Non-pigmented ciliary epithelial cell (primary cell): ENCODE measurements at places on chromosomes 4 and X.

DNA sequence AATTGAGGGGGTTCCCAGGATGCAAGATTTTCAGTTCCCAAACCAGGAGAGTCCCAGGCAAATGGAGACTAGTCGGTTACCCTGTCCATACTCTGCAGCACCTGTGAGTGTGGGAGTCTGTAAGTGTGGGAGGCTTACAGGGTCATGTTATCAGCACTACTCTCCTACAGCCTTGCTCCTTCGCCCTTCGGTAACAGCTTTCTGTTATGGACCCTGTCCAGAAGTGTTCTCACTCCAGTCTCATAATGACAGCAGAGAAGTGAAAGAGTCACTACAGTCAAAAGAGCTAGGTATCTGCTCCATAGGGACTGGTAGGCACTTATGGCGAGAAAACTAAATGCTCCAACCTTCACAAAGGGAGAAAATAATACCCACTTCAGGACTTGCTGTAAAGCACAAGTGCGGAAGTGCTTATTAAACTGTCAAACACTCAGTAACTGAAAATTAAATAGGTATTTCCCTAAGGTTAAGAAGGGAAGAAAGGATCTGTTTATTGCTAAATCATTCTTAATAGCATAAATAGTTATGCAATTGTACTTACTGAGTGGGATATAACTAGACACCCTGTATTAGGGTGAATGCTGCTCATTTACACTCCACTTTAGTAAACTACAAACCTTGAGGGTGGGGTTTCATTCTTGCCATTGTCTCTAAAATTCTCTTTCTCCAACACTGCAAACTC, 2.7 kb upstream of the ADH7 start:
- DNase-seq: no peak

DNA sequence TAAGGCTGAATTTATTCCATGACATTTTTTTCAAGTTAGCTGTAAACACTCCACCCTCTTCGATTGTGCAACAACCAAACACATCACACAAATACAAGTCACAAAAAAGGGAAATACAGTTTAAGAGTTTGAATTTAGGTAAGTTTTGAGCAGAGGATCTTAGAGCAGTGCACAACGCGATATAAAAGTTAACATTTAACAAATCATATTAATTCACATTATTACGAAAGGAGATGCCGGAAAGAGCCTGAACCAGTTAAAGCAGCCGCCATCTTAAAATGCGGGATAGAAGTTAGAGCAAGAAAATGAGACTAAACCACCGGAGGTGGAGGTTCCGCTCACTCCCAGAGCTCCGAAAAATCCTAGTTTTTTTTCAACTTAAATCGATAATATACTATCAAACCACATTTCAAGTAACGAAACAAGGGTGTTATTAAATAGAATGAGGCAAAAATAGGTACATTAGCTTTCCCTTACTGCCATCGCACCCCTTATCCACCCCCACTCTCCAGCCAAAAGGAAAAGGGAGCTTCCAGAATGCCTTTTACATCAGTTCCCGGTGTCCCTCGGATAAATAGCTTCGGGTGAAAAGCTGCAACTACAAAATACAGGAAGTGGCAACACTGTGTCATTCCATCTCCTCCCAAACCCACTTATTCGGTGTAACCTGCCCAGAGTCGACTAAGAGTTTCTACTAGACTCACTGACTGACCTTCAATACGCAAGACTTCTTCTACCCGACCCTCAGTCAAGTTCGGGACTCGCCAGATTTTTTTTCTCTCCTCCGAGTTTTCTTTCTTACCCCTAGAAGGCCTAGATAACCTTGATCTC, 1.9 kb downstream of the UBE2D3 start:
- no peak for DNase-seq

- DNase-seq: no peak
Measured at GRCh38 chr4:175374459-175374858, 437.6 kb downstream of the GPM6A start.

DNA sequence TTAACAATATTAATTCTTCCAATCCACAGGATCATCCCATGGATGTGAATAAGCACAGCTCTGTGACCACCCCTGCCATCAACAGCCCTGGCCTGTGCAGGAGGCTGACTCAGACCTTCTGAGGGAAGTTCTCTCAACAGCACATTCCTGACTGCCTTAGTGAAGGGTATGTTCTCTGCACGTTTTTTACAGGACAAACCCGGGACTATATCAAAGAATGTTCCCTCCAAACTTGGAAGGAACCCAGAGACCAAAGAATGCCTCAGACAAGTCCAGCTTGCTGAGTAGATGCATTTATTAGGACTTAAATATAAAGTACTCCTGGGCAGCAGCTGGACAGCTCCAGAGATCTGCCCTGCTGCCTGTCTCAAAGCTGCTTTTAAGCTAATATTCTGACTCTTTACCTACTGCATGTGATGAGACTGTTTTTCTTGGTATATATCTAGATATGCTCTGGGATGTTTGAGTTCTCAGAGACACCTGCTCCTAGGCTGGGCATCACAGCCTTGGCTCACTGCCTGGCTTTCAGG, 1127.8 kb upstream of the PRKX start:
- DNase-seq: peak; percentile 3

GRCh38 chr4:20486433-20486832, 213.8 kb upstream of the PACRGL start:
- DNase-seq: no peak

DNA sequence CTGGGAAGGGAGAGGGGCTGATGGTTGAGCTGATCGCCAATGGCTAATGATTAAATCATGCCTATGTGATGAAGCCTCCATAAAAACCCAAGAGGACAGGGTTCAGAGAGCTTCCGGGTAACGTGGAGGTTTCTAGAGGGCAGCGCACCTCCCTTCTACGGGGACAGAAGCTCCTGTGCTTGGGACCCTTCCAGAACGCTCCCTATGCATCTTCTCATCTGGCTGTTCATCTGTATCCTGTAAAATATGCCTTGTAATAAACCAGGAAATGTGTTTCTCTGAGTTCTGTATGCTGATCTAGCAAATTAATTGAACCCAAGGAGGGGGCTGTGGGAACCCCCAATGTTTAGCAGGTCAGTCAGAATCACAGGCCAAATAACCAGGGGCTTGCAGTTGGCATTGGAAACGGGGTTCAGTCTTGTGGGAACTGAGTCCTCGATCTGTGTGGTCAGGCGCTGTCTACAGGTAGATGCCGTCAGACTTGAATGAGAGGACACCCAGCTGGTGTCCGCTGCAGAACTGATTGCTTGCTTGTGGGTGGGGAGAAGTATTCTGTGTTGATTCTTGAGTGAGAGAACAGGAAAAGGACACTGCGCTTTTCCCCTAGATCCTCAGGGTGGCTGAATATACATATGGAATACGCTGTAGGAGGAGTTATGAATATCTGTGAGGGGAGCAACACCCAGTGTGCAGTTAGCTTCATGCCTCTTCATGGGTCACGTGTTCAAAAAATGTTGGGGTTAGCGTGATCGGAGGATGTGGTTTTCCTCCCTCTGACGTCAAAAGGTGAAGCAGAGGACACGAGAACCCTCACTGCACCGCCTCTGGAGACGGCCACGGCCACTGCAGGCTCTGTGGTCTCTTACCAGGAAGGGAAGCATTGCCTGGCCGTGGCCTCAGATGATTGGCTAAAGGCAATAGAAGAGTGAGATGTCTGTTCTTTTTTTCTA, 29.2 kb downstream of the HTT-AS start:
- DNase-seq: peak; percentile 23

GRCh38 chr4:111020961-111021360, 398.1 kb upstream of the PITX2 start:
- no peak for DNase-seq

GRCh38 chr4:34732176-34732950, 1512.0 kb downstream of the ARAP2 start:
- DNase-seq: no peak

- no peak for DNase-seq
Measured at GRCh38 chrX:77446908-77447652, at the start of gene FGF16. Gene FGF16, plus strand, starts transcription at chrX:77447389. Its CDS starts 286 bp downstream, at chrX:77447675.

GRCh38 chr4:165381821-165382373, 3.1 kb downstream of the CPE start:
- no peak for DNase-seq

GRCh38 chrX:153611298-153612095, 12.6 kb upstream of the CCNQ start:
- DNase-seq: no peak

- DNase-seq: no peak
Measured at GRCh38 chrX:101383679-101384205, 2.2 kb downstream of the BTK start.

DNA sequence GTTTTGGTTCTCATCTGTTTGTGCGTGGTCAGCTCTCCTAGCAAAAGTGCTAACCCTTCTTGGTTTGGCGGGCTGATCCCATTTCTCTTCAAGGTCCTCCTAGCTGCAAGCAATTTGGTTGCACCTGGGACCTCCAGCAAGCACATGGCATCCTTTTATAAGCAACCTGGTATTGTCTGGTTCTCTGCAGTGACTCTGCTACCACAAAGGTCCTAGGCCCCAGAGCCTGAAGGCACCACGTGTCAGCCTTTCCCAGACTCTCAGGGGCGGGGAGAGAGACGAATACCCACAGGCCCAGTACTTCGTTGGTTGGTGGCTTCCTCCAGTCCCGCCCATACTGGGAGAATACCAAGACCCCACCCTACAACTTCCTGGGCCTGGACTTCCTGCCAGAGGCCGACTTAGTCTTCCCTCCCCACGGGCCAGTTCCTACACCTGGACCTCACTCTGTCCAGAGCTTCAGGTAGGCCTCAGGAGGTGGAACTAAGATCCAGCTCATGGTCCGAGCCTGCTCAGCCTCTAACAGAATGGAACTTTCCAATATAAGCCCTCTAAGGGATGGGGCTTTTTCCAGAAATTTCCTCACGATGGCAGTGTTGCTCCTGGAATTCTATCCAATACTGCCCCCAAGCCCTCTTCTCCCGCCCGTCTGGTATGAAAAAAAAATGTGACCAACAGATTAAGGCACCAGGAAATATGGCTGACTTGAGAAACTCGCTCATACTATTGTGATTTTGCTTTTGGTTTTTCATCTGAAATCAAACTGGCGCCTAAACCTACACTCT, 192.5 kb upstream of the STK26 start:
- DNase-seq: no peak

DNA sequence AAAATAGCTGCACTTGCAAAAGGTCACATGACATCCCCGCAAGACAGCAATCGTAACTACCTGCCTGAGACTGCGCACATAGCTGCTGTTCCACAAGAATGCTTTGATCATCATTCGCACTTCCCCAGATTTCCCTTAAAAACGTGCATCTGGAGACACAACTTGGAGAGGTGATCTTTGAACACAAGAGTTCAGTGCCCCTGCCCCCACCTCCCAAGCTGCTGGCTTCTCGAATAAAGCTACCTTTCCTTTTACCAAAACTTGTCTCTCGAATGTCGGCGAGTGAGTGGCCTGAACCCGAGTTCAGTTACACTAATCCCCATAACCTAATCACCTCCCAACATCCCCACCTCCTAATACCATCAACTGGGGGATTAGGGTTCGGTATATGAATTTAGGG, 14.4 kb upstream of the MRFAP1 start:
- DNase-seq: no peak

DNA sequence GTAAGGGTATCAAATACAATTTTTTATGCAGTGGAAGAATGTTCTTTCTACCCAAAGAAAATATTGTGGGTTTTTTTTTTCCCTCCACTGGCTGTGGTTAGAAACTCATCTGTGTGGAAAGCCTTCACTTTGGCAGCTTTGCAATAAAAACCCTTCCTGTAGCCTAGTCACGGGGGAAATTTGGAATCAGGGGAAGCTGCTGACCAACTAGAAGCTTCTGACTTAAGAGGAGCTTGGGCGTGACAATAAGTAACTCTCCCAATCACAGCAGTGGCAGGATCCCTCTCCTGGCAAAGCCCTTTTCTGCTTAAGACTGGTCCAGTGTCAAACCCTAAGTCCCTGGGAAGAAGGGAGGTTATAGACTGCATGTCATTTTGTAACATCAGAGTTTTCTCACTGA, 87.9 kb downstream of the LRRC66 start:
- DNase-seq: no peak

DNA sequence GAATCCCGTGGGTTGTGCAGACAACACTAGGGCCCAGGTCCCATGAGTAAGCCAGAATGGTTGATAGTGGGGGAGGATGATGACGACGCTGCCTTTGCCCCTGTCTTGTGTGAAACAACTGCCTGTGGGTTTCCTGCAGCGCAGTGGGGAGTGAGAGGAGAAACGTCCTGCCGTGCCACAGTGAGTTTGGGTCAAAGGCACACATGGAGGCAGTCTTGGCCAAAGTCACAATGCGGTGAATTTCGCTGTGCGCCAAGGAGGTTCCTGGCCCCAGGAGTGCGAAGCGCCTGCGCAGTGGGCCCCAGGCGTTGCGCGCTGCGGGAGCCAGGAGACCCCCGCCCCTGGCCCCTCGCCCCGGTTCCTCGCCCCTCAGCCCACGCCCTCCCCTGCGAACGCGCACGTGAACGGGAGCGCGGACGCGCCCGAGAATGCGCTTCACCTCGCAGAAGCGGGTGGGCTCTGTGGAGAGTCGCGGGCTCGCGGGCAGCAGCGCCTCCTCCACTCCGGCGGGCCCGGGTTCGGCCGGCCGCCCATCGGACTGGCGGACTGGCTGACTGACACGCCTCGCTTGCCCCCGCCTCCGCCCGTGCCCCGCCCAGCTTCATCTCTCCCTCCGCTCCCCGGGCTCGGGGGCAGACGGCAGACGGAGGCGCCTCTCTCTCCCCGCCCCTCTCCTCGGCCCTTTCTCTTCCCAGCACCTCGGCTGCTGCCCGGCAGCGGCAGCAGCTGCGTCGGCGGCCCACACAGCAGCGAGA, at the start of gene NUDT10:
TSS of gene NUDT10 (plus strand) at position 635 of the 755 bp plus-strand sequence. CDS start 144 bp downstream, outside the sequence.
- no peak for DNase-seq

GRCh38 chr4:127188847-127189246, 443.9 kb upstream of the INTU start:
- DNase-seq: no peak
